ENCODE measurements at places on chromosomes 13 and 19. TPM values are rescaled to one million over a fixed set of nuclear protein-coding genes. Genes with fewer than 3 reads are reported as not detected.

Gene TRAPPC5
- total RNA-seq: 103 TPM

Gene ZNF763
- 0.55 TPM for total RNA-seq

Gene FLT1
- total RNA-seq: not detected

Gene FCGBP
- 5.8 TPM for total RNA-seq

Gene MCEMP1
- total RNA-seq: not detected

Gene AMER2
- not detected for total RNA-seq

Gene LRRC8E
- 24.4 TPM for total RNA-seq

Gene ERICH6B
- total RNA-seq: not detected

Gene CAPN12
- total RNA-seq: 38.4 TPM

Gene FFAR1
- total RNA-seq: 0.44 TPM

Gene FDX2
- 29.2 TPM for total RNA-seq

Gene ZNF829
- 2.6 TPM for total RNA-seq

Gene SCGB2B2
- total RNA-seq: 1.4 TPM

Gene NPAS1
- total RNA-seq: 1.4 TPM

Gene DMRTC2
- not detected for total RNA-seq

Gene DNAAF3
- 76.6 TPM for total RNA-seq

Gene ZFP36
- total RNA-seq: 31.0 TPM

Gene PLD3
- total RNA-seq: 146 TPM

Gene ALOX5AP
- total RNA-seq: not detected

Gene METTL21C
- not detected for total RNA-seq

Gene CEACAM7
- not detected for total RNA-seq

Gene ZNF154
- 0.20 TPM for total RNA-seq

Gene FGF21
- 0.78 TPM for total RNA-seq

Gene ATP8B3
- total RNA-seq: 8.3 TPM

Gene SPACA4
- not detected for total RNA-seq

Gene PLA2G4C
- 1.2 TPM for total RNA-seq

Gene ACTN4
- 1,066 TPM for total RNA-seq

Gene CYP2S1
- 6.8 TPM for total RNA-seq
